ENCODE measurements at places on chromosomes 7 and 10. TPM values are rescaled to one million over a fixed set of nuclear protein-coding genes. Genes with fewer than 3 reads are reported as not detected.

DNA sequence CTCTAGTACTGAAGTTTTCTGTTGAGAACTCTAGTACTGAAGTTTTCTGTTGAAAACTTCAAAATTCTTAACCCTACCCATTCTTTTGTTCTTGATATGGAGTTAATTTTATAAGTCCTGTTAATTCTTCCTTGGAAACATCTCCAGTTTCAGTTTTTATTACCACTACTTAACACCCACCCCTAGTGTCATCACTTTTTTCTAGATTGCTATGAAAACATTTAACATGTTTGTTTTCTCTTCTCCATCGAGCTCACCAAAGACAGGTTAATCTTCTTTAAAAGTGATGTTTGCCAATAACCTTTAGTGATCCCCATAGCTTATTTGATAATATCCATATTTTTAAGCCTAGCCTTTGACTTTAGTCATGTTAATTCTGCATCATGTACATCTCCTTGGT, 147.9 kb downstream of the PPP1R9A start:
- no peak for DNase-seq

- DNase-seq, result peak; percentile 68
These were observed 5.8 kb upstream of the CYP3A7 start for GRCh38 chr7:99740573-99741440.

DNA sequence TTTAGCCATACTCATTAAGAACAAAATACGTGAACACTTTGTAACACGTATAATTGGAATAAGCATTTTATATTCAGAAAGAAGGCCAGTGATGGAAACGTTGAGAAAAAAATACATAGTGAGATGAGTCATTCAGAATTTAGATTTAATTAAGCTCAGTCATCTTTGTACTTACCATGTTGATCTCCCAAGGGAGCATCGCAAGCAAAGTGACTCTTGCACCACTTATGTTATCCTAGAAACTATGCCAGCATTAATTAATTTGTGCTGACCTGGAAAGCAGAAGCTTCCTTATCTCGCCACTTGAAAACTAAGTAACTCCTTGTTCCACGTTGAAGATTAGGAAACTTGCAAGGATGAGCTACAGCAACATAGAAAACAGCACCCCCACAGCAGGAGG, 9.7 kb upstream of the MPP7 start:
- no peak for DNase-seq

DNA sequence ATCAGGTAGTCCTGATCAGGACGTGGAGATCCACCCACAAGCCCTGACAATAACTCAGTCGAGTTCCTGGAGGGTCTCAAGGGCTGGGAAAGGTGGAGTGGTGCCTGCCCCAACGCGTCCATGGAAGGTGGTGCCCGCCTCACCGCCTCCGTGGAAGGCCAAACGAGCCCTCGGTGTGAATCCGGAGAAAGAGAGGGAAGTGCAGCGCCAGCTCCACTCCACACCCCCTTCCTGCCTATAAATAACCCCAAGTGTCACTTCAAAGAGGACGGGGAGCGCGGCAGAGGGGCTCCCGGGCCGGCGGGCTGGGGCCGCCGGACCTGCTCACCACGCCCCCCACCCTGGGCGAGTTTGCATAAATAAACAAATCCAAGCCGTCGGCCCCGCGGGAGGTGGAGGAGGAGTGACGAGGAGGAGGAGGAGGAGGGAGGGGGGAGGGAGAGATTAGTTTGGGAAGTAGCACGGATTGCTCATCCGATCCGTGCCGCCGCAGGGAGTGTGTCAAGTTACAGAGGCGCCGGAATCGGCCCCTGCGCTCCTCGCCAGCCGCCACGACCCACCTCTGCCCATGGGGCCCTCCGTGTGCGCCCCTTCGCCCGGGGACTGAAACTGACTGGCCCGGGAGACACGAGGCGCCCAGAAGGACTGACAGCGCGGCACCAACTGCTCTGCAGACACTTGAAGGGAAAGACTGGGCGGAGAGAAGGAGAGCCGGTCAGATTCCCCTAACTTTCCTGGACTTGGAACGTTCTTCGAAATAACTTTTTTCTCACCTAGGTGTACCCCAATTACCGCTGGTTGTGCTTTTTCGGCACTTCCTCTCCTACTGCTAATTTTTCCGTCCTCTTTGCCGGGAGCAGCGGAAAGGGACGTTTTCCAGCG, at the start of gene COL13A1:
Gene COL13A1, plus strand, starts transcription at position 473 of the 882 bp plus-strand sequence. CDS start 518 bp downstream, outside the sequence.
- DNase-seq, result peak; percentile 66

DNA sequence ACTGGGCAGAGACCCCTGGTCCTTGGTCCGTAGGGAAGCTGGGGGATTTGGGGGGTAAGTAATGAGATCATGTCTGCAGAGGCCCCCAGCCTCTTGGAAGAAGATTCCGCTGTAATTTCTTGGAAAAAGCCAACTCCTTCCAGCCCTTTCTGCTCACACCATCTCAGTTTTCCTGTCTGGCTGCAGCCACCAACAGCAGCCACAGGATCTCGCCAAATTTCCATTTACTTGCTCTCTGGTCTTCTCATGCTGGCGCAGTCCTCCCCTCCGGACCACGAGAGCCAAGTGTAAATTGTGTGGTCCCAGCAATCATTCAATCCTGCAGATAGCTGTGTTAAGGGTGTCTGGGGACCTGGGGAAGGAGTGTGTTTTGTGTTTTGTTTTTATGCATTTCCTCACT, 49.6 kb downstream of the ASB13 start:
- no peak for DNase-seq

GRCh38 chr10:120422457-120422856, 34.6 kb upstream of the PLPP4 start:
- peak; percentile 50 for DNase-seq

DNA sequence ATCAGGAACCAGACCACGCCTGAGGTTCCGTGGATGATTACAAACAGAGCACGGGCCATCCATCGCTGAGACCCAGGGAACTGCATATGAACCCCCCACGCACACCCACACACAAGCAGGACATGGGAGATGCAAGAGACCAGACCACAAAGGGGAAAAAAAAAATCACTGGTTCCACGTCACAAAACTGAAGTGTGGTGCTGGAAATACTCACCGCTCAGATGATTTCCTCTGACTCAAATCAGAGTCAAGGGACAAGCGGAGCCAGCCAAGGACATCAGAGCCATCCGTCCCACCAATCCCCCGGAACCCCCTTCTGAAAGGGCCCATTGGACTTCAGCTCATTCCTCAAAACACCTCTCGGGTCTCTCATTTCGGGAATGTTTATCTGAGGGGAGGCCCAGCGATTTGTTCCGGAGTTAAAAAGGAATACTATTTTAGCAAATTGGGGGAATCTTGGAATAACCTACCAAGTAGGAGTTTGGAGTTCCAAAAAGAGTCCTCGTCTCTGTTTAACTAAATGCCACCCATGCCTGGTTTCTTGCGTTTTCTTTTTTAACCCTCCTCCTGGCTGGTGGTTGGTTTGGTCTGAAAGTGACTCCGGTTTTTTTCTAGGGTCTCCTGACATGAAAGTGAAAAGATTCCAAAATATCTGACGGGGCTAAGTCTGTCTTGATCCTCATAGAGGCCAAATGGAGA, 15.0 kb downstream of the SNX8 start:
- no peak for DNase-seq

- DNase-seq, result no peak
These were observed 579.7 kb downstream of the SUGCT start for GRCh38 chr7:40714363-40715052.

GRCh38 chr10:2263561-2263960, 526.2 kb upstream of the ADARB2 start:
- no peak for DNase-seq

GRCh38 chr7:22584179-22584578, 84.2 kb upstream of the STEAP1B start:
- no peak for DNase-seq

FANK1 gene
- 2.1 TPM for total RNA-seq

DNA sequence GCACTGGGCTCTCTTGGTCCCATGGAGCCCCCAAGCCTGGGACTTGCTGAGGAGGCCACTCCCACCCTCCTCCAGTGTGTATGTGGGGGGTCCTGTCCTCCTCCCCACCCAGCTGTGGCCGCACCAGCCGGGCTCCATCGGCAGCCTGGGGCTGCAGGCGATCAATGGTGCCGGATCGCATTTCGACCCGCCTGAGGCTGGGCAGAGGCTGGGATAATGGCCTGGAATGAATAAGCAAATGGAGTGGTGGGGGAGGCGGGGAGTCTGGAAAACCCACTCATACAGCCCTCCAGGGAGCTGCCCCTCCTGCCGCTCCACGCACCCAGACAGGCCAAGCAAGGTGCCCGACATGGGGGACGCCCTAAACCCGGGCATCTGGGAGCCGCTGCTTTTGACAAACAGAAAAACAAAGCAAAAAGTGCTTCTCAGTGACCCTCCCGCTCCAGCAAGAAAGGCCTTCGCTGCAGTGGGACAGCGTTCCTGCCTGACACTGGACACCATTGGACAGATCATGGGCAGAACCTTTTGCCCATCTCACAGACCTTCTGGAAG, 160.5 kb downstream of the NRF1 start:
- DNase-seq, result no peak

- DNase-seq, result peak; percentile 39
These were observed 7.1 kb upstream of the AMZ1 start for GRCh38 chr7:2680792-2681490.

DNA sequence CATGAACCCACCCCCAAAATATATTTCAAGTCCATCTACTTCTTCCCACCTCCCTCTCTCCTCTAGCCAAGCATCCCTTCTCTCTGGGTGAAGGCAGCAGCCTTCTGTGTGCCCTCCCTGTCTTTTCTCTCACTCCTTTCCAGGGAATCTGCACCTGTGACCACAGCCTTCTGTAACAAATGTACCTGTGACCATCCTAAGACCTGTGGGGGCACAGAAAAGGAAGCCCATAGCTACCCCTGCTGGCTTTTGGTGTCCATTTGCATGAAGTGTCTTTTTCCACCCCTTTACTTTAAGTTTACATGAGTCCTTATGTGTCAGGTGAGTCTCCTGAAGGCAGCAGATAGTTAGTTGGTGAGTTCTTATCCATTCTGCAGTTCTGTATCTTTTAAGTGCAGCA, 2.0 kb upstream of the TBXAS1 start:
- DNase-seq, result peak; percentile 11

- DNase-seq, result peak; percentile 85
These were observed 2.1 kb upstream of the ADAM8 start for GRCh38 chr10:133278577-133279265.
